ENCODE measurements at places on chromosomes 4 and X.
A peak's percentile ranks its signal among the peaks of the same experiment; 100 is the strongest.

- DNase-seq, result no peak
These were observed 66.0 kb downstream of the FHDC1 start for GRCh38 chr4:153002110-153002509.

DNA sequence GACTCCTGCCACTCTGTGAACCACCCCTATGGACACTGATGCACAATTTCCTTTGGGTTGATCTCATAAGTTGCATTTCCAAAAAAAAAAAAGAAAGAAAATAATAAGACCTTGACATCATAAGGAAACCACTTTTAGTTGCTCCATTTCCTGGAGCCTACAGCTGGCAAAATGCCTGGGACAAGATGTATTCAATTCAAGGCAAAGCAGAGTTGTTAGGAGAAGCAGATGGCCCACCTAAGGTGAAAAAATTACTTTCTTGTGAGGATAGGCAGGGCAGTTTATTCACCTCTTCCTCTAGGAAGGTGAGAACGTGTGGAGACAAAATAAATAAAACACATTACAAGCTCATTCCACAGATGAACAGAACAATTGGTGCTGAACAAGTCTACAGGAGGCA is 14.1 kb upstream of the SCRG1 start:
- DNase-seq, result no peak

GRCh38 chr4:147378780-147379179 is 102.1 kb upstream of the EDNRA start:
- DNase-seq, result no peak

GRCh38 chr4:138414202-138414601 is 172.1 kb upstream of the SLC7A11 start:
- no peak for DNase-seq

GRCh38 chr4:139625093-139625455 is 40.5 kb upstream of the MGST2 start:
- no peak for DNase-seq

- no peak for DNase-seq
These were observed 54.0 kb upstream of the C4orf54 start for GRCh38 chr4:99711657-99712056.

DNA sequence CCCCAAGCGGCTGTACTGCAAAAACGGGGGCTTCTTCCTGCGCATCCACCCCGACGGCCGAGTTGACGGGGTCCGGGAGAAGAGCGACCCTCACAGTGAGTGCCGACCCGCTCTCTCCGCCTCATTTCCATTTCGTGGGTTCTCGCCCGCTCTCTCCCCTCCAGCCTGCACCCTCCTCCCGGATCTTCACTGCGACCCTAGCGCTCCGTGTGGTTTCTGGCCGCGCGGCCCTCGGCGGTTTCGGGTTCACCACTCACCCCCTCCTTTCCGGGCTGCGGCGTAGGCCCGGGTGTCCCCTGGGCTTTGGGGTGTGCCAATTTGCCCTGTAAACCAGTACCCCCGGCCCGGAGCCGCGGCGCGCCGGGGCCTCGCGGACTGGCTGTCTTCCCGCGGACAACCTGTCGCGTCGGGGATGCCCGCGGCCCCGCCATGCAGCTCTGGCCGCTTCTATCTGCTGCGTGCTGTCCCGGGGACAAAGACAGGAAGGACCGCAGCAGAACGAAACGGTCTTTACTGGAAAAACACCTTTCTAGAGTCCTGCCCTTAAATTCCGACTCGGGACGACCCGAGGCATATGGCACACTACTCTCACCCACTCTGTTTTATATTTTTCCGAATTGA is 737 bp downstream of the FGF2 start:
- DNase-seq, result peak; percentile 71

DNA sequence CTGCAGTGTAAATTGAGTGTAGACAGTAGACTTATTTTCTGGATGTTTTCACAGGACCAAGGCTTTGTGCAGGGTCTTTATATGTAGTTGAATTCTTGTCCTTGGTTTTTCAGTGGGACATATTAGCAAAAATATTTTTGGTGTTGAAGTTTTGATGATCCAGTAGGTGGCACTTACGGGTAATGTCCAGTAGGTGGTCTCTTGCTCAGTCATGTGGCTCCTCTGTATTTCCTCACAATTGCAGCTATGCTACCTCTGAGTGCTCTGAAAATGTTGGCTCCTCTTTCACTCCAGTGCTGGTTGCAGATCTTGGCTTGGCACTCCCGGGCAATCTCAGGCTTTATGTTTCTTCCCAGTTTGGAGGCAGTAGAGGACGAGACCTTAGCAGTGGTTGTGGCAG is 419.8 kb upstream of the AMOT start:
- DNase-seq, result no peak

- DNase-seq, result no peak
These were observed 89.4 kb downstream of the IRF2 start for GRCh38 chr4:184384810-184385557.

DNA sequence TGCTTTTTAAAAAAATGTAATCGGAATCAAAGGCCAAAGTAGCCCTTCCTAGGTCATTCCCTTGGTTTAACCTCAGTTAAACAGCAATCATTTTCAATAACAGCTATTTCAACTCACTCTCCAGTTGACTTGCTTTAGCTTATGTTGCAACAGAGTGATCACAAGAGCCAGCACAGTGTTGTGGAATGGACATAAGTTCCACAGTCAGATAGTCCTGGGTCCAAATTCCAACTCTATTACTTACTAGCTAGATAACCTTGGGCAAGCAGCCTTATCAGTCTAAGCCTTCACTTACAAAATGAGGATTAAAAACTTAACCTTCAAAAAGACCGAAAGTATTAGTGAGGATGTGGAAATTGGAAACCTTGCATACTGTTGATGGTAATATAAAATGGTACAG is 9.2 kb upstream of the GPC3 start:
- DNase-seq, result no peak

DNA sequence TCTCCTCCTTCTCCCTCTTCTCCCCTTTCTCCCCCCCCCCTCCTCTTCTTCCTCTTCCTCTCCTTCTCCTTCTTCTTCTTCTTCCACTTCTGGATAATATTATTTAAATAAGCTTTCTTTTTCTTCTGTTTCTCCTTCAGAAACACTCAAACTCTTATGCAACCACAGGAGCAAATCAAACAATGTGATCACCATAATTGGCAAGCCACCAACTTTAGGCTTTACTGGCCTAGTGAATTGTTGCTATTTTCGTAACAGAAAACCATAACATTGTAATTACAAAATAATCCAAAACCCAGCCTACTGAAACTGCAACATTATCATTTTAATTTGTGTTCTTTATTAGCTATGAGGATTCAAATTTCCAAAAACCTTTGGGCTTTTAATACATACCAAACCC is 14.3 kb downstream of the DCAF8L1 start:
- DNase-seq, result no peak

DNA sequence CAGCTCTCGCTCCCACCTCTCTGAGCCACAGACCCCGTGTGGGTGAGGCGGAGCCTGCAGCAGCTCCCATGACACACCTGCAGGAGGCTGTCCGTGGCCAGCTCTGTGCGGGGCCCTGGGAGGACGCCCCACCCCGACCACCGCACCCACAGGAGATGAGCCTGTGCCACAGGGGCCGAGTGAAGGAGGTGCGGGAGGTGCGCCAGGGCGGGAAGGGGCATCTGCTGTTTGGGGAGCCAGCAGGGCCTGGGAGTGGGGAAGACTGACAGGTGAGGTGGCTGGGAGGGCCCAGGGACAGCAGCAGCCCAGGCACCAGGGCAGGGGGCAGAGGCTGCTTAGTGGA is 52.0 kb downstream of the ACOX3 start:
- no peak for DNase-seq

DNA sequence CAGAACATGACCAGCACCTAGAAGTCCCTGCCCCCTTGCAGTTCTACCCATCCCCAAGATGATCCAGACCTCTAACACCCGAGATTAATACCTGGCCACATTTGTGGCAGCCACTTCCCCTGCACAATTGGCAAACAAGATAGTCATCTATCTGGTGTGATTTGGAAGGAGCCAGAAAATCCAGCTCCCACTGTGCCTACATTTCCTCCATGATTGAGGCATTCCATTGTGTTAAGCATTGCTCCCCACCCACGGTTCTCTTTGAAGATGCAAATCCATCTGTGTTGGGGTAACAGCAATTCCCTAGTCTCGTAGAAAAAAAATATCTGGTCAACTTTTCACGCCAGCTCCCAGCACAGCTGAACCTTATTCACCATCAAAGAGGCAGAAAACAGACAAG is 405.0 kb downstream of the BCOR start:
- no peak for DNase-seq

DNA sequence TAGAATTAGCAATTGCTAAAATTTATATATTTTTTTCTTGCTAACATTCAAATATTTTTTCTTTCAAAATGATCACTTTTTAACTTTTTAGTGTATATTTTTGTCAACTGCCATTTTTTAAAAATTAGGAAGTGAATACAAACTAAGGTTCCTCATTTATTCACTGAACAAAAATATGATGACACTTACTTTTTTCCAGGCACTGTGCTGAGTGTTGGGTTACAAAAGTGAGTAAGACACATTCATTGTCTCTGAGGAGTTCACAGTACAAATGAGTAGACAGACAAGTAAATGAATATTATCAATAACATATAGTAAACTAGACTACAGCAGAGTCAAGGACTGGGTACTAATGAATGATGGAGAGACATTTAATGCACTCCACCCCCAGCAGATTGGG is 543.5 kb downstream of the PDHA2 start:
- no peak for DNase-seq

- no peak for DNase-seq
These were observed 102.6 kb downstream of the FHDC1 start for GRCh38 chr4:153038623-153039311.

DNA sequence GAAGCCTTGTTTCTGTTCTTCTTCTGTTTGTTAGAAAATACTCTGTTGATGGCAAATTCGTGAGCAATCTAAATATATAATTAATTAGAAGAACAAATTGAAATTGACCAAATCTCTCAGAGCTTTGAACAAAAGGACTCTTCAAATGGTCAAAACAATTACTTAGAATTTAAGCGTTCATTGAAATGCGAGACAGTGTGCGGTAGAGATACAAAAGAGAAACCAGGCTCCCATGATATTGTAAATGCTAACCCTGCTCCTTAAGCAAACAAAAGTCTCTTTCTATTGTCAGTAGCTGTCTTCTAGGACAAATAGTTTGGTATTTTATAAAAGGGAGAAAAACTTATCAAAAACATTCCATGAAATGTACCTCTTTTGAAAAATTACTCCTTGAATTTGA is 453.4 kb upstream of the MAGEB2 start:
- DNase-seq, result no peak

GRCh38 chr4:81743731-81744435 is 272.2 kb upstream of the RASGEF1B start:
- DNase-seq, result no peak

DNA sequence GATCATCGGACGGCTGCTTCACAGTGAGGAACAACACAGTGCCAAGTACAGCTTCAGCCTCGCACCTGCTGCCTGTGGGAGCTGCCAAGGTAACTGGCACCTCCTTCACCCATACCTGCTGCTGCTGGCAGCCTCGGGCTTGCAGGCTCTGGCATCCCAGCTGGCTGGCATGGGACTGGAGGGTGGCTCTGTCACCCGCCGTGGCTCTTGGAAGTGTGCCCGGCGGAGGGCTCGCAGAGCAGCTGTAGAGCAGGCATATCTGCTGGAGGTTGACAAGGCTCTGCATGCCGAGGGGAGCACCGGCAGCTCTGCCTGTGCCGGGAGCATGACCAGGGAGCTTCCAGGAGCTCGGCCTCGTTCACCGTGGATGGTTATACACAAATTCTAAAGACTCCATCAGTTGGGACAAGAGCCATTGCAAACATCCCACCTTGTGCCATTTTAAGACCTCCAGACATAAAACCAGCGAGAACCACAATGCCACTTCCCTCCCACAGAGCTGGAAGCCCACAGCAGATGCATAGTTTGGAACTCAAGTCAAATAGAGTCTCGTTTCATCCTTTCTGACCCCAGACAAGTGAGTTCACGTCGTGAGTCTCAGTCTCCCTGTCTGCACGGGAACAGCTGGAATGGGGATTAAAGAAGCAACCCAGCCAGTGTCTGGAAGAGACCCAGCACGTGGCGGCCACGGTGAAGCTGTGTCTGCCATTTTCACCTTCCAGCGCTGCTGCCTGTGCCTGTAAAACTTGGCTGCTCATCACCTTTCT is 84.3 kb upstream of the PSAPL1 start:
- DNase-seq, result no peak

- DNase-seq, result no peak
These were observed 9.8 kb downstream of the NKX3-2 start for GRCh38 chr4:13534344-13535063.

- DNase-seq, result no peak
These were observed 61.7 kb upstream of the S100G start for GRCh38 chrX:16588266-16588665.

GRCh38 chrX:119986203-119986602 is 42.7 kb upstream of the NKAP start:
- DNase-seq, result no peak

GRCh38 chrX:40394302-40394701 is 186.5 kb upstream of the ATP6AP2 start:
- DNase-seq, result no peak

DNA sequence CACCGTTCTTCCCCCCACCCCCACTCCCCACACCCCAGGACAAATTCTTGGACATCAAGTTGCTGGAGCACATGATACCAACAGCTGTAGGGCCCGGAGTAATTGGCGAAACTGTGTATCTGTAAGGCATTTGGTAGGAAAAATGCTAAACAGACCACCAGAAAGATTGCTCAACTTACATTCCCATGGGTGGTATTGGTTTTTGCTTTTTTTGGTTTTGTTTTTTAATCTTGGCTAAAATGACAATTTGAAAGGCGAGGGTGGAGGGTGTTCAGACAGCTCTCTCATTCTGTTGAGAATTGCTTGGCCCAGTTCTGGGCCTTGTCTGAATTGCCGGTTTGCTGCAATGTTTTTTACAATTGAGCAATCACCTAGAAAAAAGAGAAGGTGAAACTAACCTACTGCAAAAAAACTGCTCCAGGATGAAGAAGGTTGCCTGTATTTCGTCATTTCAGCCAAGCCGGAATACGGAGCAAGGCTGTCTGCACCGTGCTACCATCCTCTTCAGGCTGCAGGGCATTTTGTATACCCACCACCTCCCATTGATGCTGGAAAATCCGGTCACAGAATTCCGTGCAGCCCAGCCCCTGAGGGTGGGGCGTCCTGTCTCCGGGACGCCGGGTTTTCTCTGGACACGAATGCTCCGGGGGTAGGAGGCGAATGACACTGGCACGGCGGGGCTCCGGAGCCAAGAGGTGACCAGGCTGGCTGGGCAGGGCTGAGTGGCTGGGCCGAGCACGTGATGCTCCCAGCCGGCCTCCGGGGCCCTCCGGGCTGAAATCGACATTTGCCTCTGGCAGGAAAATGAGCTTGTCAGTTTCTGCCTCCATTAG is at the start of gene CLCN4:
CLCN4 (plus strand) TSS at position 777 of the 833 bp plus-strand sequence. CDS start 28,058 bp downstream, outside the sequence.
- DNase-seq, result no peak

GRCh38 chr4:188132232-188132631 is 7.0 kb upstream of the TRIML1 start:
- no peak for DNase-seq

GRCh38 chrX:148915474-148915873 is 415.1 kb downstream of the AFF2 start:
- DNase-seq, result no peak

- no peak for DNase-seq
These were observed 30.6 kb downstream of the PCDH19 start for GRCh38 chrX:100379388-100379986.

- no peak for DNase-seq
These were observed 12.9 kb downstream of the LETM1 start for GRCh38 chr4:1842993-1843448.
